ENCODE measurements at places on chromosomes 6 and 20. TPM values are rescaled to one million over a fixed set of nuclear protein-coding genes. Genes with fewer than 3 reads are reported as not detected.

GRCh38 chr20:2805689-2806350 lies 5.4 kb upstream of the CPXM1 start:
- H3K27me3 ChIP-seq = peaks cover 68% of the 10 kb centered on the region
- H3K4me1 ChIP-seq = peaks cover 17% of the 10 kb centered on the region
- no peaks in the 10 kb centered on the region for H3K36me3 ChIP-seq
- DNase-seq = no peak

GRCh38 chr20:61518424-61518951 lies 266.4 kb downstream of the CDH4 start:
- H3K36me3 ChIP-seq = no peaks in the 10 kb centered on the region
- no peak overlapping the region for H3K4me3 ChIP-seq
- peaks cover 7% of the 10 kb centered on the region for H3K27me3 ChIP-seq

DNA sequence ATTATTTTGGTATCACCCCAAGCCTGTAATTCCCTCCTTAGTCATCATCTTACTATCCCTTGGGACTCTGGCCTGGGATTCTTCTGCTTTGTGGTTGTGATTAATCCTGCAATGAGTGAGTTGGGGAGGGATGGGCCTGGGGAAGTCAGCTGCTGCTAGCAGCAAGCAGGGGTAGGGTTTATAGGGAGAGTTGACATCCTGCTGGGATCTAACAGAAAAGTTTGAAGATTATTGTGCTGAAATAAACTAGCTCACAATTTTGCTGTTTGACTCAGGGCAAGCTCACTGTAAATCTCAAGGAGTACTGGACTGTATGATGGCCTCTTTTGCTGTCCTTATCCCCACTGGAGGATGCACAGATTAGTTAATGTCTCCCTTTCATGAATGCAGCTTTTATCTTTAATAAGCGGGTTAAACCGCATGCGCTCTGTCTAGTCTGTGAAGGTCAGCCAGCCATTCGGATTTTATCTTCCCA lies 83.4 kb downstream of the JARID2 start:
- peak overlapping the region; percentile 71 for H3K27ac ChIP-seq
- peaks cover 43% of the 10 kb centered on the region for H3K4me1 ChIP-seq
- H3K27me3 ChIP-seq = no peaks in the 10 kb centered on the region
- H3K36me3 ChIP-seq = peaks cover 3% of the 10 kb centered on the region

DNA sequence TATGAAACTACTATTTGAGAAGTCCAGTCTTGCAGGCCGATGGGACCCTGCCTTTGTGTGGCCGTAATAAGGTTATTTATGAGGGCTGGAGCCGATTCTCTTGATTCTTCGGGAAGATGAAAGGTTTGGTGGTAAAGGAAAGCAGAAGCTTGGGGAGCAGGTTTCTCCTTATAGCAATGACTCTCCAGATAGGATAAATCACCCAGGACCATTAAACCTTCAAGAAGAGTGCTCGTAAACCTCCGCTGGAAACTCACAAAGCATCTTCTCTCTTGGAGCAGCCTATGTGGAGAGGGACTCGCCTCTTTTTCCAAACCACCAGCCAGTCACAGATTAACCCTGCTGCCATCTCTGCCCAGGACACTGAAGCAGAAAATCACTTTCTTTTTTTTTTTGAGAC lies 69.6 kb upstream of the SALL4 start:
- peak; percentile 45 for DNase-seq
- H3K4me1 ChIP-seq = peaks cover 24% of the 10 kb centered on the region
- H3K27me3 ChIP-seq = no peaks in the 10 kb centered on the region
- no peaks in the 10 kb centered on the region for H3K36me3 ChIP-seq
- peak overlapping the region; percentile 69 for H3K27ac ChIP-seq
- no peak overlapping the region for H3K4me3 ChIP-seq

- no peak for DNase-seq
- H3K36me3 ChIP-seq = no peaks in the 10 kb centered on the region
- H3K4me3 ChIP-seq = no peak overlapping the region
- H3K4me1 ChIP-seq = peaks cover 1% of the 10 kb centered on the region
- peaks cover 14% of the 10 kb centered on the region for H3K27me3 ChIP-seq
These were observed 5.7 kb upstream of the RBPJL start for GRCh38 chr20:45300961-45301360.

GRCh38 chr6:84876723-84877514 lies 112.5 kb upstream of the TBX18 start:
- H3K36me3 ChIP-seq = no peaks in the 10 kb centered on the region
- H3K27ac ChIP-seq = no peak overlapping the region
- no peak overlapping the region for H3K4me3 ChIP-seq
- no peaks in the 10 kb centered on the region for H3K4me1 ChIP-seq

GRCh38 chr20:43667341-43668132 lies 623 bp downstream of the MYBL2 start:
- H3K27ac ChIP-seq = no peak overlapping the region
- no peak for DNase-seq
- peaks cover 12% of the 10 kb centered on the region for H3K27me3 ChIP-seq
- H3K4me3 ChIP-seq = peak overlapping the region; percentile 67

- H3K36me3 ChIP-seq = no peaks in the 10 kb centered on the region
- no peak overlapping the region for H3K4me3 ChIP-seq
- no peak for DNase-seq
These were observed 44.9 kb downstream of the ZNF334 start for GRCh38 chr20:46468508-46468907.

UBD gene
- total RNA-seq = 0.50 TPM

WFDC12 gene
- not detected for total RNA-seq

PDSS2 gene
- total RNA-seq = 13.2 TPM

NOX3 gene
- not detected for total RNA-seq

SLC35D3 gene
- 0.13 TPM for total RNA-seq

CPNE5 gene
- 1.7 TPM for total RNA-seq

NOTCH4 gene
- total RNA-seq = 2.5 TPM
